Sigmoid colon (tissue), 7 donors: ENCODE measurements at places on chromosomes 3 and 15. TPM values are rescaled to one million over a fixed set of nuclear protein-coding genes. Genes with fewer than 3 reads are reported as not detected.

Gene CPA3
- total RNA-seq = 15.7 TPM

Gene RFTN1
- total RNA-seq = 12.1 TPM

Gene TIMP4
- total RNA-seq = 10.2 TPM

Gene XCR1
- total RNA-seq = not detected

Gene TF
- total RNA-seq = 2.6 TPM

GRCh38 chr3:155744010-155744625 lies 753 bp downstream of the PLCH1 start:
- no peaks in the 10 kb centered on the region for H3K27me3 ChIP-seq
- H3K27ac ChIP-seq = peak overlapping the region; percentile 15
- no peaks in the 10 kb centered on the region for H3K36me3 ChIP-seq
- peaks cover 24% of the 10 kb centered on the region for H3K4me1 ChIP-seq
- H3K4me3 ChIP-seq = peak overlapping the region; percentile 45

DNA sequence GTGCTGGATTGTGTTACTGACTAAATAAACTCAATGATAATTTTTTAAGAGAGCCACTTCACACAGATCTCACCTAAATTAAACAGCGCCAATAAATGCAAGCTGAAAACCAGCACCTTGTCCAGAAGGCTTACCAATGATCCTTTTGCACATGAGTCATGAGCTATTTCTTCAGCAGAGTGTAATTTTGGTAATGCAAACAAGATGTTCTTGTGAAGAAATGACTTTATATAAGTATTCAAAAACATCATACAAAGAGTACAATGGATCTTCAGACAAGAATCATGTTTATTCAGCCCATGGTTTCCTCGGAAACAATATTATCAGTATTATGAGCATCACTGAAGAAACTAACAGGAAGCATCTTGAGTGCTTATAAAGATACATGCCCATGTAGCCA lies 263.8 kb upstream of the UBE2E2 start:
- no peak for DNase-seq
- H3K4me3 ChIP-seq = no peak overlapping the region
- no peaks in the 10 kb centered on the region for H3K27me3 ChIP-seq
- no peak overlapping the region for H3K27ac ChIP-seq

GRCh38 chr3:54653456-54654195 lies 274.2 kb downstream of the LRTM1 start:
- no peak for DNase-seq
- no peaks in the 10 kb centered on the region for H3K36me3 ChIP-seq
- H3K4me3 ChIP-seq = no peak overlapping the region

- H3K27me3 ChIP-seq = no peaks in the 10 kb centered on the region
- H3K4me3 ChIP-seq = no peak overlapping the region
- no peaks in the 10 kb centered on the region for H3K4me1 ChIP-seq
- H3K36me3 ChIP-seq = no peaks in the 10 kb centered on the region
- DNase-seq = no peak
These were observed 480.3 kb downstream of the FGF12 start for GRCh38 chr3:192246847-192247559.

- DNase-seq = no peak
- peaks cover 9% of the 10 kb centered on the region for H3K4me1 ChIP-seq
- H3K27ac ChIP-seq = no peak overlapping the region
- H3K4me3 ChIP-seq = no peak overlapping the region
- H3K27me3 ChIP-seq = no peaks in the 10 kb centered on the region
- H3K36me3 ChIP-seq = no peaks in the 10 kb centered on the region
These were observed 129.7 kb upstream of the TPM1 start for GRCh38 chr15:62912808-62913207.

DNA sequence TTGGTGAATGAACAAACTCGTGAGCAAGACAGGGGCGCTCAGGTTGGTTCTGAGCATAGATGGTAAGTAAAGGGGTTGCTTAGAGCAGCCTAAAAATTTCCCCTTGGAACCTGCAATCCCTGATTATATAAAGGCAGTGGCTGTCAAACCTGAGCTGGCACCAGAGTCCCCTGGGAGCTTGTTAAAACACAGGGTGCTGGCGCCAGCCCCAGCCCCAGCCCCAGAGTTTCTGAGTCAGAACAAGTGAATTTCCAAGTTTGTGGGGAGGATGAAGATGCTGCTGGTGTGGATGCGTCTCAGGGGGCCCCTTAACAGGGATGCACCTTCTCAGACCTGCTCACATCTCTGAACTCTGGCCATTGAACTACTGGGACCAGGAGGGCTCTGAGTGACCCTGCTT lies 48.2 kb downstream of the FEM1B start:
- no peak for DNase-seq
- no peaks in the 10 kb centered on the region for H3K4me1 ChIP-seq
- no peak overlapping the region for H3K27ac ChIP-seq

Gene HDC
- 1.1 TPM for total RNA-seq

Gene ERC2
- total RNA-seq = 5.7 TPM

GRCh38 chr3:120506828-120507774 lies 56.3 kb upstream of the FSTL1 start:
- no peaks in the 10 kb centered on the region for H3K36me3 ChIP-seq
- H3K27ac ChIP-seq = no peak overlapping the region
- peaks cover 16% of the 10 kb centered on the region for H3K4me1 ChIP-seq
- H3K27me3 ChIP-seq = no peaks in the 10 kb centered on the region

Gene FBN1
- total RNA-seq = 173 TPM

DNA sequence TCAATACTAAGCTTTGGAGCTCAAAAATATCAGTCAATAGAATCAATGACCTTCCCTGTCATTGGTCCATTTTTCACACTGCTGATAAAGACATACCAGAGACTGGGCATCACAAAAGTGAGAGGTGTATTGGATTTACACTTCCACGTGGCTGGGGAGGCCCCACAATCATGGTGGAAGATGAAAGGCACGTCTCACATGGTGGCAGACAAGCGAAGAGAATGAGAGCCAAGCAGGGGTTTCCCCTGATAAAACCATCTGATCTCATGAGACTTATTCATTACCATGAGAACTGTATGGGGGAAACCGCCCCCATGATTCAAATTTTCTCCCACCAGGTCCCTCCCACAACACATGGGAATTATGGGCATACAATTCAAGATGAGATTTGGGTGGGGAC lies 81.9 kb downstream of the ANXA2 start:
- no peak overlapping the region for H3K27ac ChIP-seq
- no peaks in the 10 kb centered on the region for H3K4me1 ChIP-seq
- H3K36me3 ChIP-seq = no peaks in the 10 kb centered on the region
- no peaks in the 10 kb centered on the region for H3K27me3 ChIP-seq

DNA sequence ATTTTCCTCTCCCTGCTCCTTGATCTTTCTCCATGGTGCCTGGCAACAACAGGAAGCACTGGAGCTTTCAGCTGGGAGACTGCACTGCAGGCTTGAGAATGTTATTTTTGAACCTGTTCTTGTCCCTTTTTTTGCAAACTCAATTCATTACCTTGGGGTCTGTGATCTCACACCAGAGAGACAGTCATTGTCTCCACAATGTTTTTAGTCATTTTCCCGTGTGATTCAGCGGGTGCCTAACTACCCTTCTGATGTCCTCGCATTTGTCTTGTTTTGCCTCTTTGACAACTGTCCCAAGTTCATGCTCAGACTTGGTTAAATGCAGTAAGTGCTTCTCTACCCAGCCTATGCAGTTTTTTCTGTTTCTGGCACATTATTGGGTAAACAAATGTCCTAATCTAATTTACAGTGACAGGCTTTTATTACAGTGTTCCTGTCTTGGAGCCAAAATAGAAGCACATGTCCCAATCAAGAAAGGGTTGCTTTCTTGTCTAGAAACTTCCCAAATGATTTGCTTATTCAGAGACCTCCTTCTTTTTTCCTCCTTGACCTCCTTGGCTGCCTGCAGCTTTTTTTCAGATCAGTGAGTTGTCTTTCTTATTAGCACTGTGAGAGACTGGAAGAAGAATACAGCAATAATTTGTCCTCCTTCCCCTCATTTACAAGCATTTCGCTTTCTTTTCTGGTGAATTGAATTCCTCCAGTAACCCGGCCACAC lies 162.4 kb downstream of the NSUN3 start:
- H3K4me3 ChIP-seq = no peak overlapping the region
- H3K36me3 ChIP-seq = no peaks in the 10 kb centered on the region
- DNase-seq = no peak
- H3K27me3 ChIP-seq = no peaks in the 10 kb centered on the region

DNA sequence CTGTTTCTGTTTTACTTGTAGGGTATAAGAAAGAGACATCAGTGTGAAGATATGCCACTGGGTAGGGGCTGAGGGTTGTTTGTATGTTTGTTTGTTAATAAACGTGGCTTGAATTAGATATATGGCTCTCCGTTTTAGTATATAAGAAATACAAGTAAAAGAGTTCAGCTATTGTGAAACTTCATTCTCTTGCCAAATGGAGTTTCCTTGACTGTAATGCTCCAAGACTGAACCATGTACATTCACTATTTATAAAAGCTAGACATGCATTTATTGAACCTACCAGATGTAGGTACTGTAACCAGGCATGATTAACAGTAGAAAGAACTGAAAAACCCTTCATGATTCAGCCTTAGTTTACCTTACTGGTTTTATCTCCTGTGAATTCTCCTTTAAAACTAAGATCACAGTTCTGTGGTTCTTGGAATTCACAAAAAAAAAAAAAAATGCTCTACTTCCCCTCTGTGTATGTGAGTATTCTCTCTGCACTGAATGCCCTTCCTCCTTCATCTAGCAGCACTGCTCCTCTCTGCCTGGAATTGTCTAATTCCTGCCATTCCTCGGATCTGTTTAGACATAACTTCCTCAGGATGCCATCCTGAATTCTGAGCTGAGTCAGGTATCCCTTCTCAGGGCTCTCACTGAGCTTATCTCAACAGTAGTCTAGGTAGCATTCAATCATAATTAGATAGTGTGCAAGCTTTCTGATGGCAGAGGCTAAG lies 504.4 kb downstream of the FHIT start:
- H3K27me3 ChIP-seq = no peaks in the 10 kb centered on the region
- H3K4me3 ChIP-seq = no peak overlapping the region
- no peaks in the 10 kb centered on the region for H3K4me1 ChIP-seq
- DNase-seq = no peak
- no peak overlapping the region for H3K27ac ChIP-seq
